ENCODE measurements at places on chromosomes 3 and 15.
A peak's percentile ranks its signal among the peaks of the same experiment; 100 is the strongest.

GRCh38 chr3:158483701-158484235 is 87.2 kb upstream of the MLF1 start:
- no peak for DNase-seq

- DNase-seq = no peak
These were observed 62.2 kb upstream of the ALCAM start for GRCh38 chr3:105304487-105304886.

DNA sequence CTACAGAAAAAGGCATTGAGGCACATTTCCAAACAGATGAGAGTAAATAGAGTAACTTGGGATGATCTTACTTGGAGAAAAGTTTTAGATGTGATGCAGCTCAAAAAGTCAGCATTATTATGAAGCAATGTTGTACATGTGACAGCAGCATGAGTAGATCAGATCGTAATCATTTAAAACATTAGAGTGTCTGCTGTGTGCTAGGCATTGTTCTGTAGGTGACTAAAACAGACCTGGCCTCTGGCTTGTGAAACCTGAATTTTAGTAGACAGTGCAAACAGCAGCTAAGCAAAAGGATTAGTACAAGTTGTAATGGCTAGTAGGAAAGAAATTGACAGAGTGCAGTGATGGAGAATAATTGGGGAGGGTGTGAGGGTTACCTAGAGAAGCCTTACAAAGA is 15.1 kb downstream of the UBE2E1 start:
- no peak for DNase-seq

DNA sequence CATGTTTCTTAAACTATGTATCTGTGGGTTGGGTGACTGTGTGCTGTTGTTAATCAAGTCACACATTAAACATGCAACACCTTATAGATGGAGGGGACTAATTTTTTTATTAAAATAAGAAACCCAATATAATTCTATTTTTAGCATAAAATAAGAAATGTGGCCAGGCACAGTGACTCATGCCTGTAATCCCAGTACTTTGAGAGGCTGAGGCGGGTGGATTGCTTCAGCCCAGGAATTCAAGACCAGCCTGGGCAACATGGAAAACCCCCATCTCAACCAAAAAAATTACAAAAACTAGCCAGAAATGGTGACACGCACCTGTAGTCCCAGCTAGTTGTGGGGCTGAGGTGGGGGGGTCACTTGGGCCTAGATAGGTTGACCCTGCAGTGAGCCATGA is 1021.0 kb downstream of the EPHA3 start:
- DNase-seq = no peak

- no peak for DNase-seq
These were observed 142.5 kb upstream of the MBNL1 start for GRCh38 chr3:152126260-152126659.

DNA sequence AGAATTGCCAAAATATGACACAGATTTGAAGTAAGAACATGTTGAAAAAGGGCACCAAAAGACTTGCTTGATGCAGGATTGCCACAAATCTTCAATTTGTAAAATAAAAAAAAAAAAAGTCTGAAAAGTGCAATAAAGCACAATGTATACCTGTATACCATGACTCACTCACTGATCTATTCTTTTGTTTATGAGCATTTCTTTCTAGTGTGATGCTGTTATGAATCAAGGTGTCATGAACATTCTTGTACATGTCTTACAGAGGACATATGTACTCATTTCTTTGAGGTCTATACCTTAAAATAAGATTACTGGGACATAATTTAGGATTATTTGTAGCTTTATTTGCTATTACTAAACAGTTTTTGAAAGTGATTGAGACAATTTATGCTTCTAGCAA is 464.9 kb upstream of the RBMS3 start:
- DNase-seq = no peak

GRCh38 chr15:63054281-63054683 is 11.7 kb downstream of the TPM1 start:
- DNase-seq = no peak

DNA sequence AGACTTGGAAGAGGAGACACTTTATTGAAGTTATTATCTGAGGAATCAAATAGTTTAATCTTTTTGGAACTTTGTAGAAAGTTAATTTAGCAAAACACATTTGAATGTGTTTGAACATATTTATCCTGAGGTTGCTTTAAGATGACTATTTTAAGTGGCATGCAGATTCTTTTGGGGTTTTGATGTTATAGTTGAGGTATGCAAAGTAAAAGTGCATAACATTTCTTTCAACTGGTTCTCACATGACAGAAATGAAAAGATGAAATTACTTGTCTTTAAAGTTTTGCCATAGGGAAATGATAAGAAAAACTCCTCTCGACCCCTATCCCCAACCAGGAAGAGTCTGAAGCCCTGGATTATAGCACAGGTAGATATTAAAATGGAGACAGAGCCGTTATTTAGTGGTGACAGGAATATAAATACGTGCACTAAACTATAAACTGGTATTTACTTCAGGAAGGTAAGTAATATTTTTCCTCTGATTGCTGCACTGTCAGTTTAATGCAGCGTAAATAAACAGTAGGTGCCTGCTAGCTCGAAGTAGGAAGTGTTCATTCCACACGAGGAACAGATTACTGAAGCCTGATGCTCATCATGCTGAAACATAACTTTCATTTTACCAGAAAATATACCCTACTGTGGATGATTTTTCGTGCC is 15.1 kb upstream of the SATB1 start:
- DNase-seq = no peak

GRCh38 chr3:195850857-195851543 is 39.3 kb upstream of the MUC4 start:
- peak; percentile 83 for DNase-seq

DNA sequence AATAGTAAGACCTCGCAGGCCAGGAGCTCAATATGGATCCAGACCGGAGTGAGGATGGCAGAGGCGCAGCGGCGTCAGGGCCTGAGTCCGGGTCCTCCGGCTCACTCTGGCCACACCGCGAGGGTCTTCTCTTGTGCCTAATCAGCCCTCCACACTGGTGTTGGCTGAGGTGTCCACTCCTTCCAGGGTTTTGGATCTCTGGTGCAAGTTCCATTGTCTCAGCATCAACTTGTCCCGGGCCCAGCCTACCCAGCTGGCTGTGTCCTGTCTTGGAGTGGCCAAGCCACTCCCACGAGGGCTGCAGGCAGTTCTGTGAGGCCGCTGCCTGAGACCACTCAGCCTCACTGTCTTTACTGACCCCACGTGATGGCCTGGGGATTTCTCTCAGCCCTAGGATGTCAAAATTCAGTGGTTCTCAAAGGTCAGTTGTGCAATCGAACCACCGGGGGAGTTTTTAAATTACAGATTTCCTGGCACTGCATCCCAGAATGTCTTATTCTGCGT is 12.6 kb upstream of the GOLGA6L7 start:
- no peak for DNase-seq

DNA sequence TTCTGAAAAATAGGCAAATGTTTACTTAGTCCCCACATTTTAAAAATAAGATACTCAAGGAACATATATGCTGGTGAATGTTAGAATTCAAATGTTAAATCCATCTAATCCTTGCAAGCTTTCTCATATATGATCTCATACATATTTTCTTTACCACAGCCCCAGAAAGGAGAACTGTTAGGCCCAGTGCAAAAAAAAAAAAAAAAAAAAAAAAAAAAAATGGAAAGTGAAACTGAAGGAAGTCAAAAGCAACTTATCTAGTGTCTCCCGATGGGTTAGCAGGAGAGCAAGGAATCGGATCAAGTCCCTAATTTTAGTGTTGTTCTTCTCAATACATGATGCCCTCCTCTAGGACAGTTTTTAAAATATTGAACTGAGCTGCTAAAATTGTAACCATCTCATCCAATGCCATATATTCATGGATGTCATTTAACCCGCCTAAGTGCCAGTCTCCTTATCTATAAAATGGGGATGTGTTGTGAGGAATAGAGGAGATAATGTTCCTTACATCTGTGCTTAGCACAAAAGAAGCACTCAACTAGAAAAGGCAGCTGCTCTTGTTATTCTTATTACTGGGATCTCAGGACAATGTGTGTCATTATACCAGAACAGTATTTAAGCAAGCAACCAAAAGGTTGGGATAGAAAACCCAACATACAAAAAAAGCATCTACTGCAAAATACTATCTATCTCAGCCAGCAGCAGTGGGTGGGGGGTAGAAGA is 279.7 kb downstream of the MAGI1 start:
- DNase-seq = no peak

- DNase-seq = no peak
These were observed 620.2 kb downstream of the ZBBX start for GRCh38 chr3:166759736-166760513.

GRCh38 chr3:94776401-94776915 is 713.6 kb downstream of the NSUN3 start:
- no peak for DNase-seq

DNA sequence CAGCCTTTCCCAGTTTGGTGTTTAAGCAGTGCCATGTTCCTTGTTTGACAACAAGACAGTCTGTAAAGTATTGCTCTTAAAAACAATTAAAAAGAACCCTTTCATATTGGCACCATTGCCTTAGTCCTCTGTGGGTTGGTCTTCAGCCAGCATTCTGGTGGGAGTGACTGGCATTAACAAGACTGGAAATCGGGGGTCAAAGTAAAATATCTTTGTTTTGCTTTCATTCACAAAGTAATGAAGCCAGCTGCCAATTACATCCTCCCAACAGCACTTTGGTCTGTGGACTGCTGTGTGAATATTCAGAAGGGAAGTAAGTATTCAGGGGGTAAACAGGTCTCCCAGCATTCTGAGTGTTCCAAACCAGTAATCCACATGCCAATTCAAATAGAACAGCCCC is 8.3 kb upstream of the VILL start:
- no peak for DNase-seq

DNA sequence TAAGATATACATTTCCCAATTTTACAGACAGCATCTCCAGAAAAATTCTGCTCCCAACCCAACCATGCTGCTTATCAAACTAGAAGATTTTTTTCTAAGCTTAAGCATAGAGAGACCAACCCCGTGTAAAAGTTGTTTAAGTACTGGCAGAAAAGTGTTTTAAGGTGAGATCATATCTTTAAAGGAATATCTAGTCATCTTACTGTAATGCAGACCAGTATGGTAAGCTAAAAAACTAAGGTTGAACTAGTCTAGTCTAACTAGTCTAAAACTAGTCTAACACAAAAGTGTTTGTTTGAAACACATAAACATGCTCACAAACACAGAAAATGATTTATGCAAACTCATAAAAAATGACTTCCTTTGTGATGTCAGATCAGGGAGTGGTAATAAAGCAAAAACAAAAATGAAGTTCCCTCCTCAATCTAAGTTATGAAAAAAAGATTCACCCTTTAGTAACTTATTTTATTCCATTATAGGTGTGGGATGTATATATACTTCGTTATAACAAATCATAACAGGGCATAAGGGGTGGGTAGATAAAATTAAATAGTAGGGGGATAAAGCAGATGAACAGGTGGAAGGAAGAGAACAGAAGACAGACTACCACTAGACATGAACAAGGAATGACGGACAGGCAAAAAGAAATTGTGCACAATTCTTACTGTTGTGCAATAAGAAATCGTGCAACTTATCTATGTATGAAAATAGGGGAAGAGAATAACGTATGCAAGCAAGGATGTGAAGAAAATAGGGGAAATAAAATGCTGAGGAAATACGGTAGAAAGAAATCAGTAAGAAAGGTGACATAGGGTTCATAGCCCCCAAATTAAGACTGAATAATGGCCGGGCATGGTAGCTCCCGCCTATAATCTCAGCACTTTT is 10.0 kb downstream of the MYO5A start:
- DNase-seq = no peak

DNA sequence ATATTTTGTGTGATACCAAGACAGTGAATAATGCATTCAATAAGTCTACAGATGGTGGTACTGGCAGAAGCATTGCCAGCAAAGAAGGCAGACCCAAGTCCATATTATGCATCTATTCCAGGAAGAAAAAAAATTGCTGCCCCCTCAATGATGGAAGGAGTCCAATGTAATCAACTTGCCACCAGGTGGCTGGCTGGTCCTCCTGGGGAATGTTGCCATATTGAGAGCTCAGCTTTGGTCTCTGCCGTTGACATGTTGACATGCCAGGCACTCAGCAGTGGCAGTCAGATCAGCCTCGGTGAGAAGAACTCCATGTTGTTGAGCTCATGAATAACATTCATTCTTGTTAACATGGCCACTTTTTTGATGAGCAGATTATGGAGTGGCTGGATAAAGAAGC is 298.5 kb downstream of the IGSF11 start:
- no peak for DNase-seq

Measured in activated T-cell treated with anti-CD3 and anti-CD28 coated beads for 24 hours (primary cell).